AG08396 (cell line): ENCODE measurements at places on chromosomes 4 and X.

GRCh38 chr4:168677063-168677462 lies 180.2 kb downstream of the PALLD start:
- no peak for DNase-seq

DNA sequence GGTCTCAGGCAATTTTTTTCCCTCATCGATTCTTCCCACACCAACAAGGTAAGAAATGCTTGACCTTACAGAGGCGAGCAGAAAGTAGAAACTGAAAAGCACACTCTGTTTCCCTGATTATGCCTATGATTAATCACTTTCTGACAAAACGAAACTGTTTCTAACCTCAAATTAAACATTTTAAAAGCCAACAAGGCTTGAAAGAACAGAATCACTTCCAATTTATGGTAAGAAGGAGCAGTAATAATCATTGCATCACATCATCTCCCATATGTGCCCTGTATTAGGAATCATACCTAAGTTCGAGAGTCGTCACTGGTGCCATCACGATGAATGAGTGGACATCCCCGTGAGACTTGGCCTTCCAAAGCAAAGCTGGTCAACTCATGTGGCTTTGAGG lies 12.5 kb upstream of the CXCL13 start:
- DNase-seq: no peak

- DNase-seq: no peak
Observed at GRCh38 chr4:8346838-8347605, 77.5 kb downstream of the HTRA3 start.

- no peak for DNase-seq
Observed at GRCh38 chrX:30941898-30942297, 52.8 kb upstream of the TAB3 start.

DNA sequence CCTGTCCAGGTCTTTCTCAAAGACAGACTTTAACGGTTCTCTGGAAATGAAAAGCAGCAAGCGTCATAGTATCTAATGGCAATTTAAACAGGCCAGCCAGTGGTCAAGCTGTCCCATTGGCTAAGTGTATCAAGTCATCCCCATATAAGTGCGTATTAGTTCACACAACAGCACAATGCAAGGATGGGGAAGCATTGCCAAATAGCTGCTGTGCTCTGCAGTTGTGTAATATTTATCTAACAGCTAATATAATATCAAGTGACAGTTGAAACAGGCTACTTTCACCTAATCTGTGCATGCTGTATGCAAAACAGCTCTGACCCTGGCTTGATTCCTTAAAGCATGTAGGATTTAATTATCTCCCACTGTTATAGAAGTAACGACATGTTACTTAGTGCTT lies 134.8 kb upstream of the PPARGC1A start:
- DNase-seq: no peak

GRCh38 chr4:2925496-2925895 lies 37.7 kb downstream of the NOP14 start:
- no peak for DNase-seq

DNA sequence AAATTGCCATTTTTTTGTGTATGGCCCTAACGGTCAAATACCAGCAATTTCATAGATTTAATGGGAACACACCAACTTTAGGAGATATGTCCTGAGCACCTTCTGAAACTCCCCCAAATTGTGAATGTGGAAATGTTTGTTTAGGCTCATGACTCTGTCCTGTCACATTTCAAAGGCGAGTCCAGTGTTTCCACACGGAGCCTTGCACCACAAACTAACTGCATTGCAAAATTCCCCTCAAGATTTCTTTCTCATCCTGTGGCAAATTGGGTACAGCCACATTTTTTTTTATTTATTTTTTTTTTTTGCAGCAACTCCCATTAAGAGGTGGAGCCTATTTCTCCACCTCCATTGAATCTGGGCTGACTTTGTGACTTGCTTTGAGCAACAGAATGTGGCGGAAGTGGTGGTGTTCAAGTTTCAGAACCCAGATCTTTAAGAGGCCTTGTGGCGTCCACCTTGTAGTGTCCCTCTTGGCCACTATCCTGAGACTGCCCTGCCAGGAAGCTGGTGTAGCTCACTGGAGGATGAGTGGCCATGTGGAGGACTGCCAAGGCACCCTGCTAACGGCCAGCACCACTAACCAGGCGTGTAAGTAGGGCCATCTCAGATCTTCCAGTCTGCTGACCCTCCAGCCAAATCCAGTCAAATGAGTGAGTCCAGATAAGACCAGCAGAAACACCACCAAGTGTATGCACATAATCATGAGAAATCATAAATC lies 172.4 kb upstream of the SCML1 start:
- no peak for DNase-seq

DNA sequence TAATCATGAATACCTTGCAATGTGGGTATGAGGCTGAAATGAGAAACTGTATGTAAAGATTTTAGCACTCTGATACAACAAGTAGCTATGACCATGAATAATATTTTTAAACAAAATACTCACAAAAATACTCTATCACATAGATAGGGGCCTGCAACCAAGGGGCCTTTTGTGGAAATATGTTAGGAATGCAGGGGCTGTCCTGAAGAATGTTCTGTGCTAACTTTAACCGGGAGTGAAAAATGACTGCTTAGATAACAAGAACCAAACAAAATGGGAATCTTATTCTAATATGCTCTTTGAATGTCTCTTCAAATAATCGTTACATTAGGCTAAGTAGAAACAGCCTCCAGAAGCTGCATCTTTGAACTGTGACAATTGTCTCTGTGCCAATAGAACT lies 37.9 kb upstream of the GYPA start:
- DNase-seq: no peak

DNA sequence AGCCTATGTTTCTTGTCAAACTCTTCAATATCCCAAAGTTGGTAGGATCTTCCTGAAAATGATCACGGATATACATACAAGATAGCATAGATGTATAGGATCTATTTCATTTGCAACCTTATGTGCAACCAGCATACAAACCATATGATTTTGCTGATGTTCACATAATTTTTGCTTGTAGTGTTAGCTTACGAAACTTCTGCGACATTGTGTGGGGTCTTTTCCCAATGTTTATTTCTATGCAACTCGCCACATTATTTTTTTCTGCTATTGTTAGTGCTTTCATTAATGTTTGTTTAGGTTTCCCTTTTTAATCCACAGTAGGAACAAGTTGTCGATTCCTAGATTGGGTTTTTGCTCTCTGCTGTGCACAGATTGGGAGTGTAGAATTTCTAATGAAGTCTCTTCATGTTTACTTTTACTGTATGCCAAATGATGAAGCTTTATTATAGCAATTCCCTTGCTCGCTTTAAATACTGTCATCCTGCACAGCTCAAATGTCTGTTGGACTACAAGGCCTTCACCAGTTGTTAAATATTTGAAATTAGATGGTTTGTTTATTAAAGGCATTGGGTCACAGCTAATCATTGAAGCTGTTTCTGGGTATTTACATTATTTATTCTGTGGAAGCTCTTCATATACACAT lies 257.6 kb upstream of the PCDH7 start:
- no peak for DNase-seq

DNA sequence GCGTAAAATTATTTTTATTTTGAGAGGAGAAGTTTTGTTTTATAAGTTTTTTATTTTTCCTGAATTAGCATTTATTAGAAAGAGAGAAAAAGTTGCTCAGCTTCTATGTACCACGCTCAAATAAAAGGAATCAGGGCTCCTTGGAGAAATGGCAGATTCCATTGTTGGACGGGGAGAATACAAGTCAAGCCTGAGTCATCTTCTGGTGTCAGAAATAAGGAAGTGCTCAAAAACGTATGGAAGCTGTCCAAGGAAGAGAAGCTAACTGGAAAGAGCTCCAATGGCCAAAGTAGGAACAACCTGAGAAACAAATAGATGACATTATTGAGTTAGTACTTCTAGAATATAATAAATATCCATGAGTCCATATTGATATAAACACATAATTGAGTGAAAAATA lies 89.3 kb upstream of the NEIL3 start:
- DNase-seq: peak; percentile 41

GRCh38 chrX:131477498-131477897 lies 66.4 kb upstream of the OR13H1 start:
- no peak for DNase-seq

DNA sequence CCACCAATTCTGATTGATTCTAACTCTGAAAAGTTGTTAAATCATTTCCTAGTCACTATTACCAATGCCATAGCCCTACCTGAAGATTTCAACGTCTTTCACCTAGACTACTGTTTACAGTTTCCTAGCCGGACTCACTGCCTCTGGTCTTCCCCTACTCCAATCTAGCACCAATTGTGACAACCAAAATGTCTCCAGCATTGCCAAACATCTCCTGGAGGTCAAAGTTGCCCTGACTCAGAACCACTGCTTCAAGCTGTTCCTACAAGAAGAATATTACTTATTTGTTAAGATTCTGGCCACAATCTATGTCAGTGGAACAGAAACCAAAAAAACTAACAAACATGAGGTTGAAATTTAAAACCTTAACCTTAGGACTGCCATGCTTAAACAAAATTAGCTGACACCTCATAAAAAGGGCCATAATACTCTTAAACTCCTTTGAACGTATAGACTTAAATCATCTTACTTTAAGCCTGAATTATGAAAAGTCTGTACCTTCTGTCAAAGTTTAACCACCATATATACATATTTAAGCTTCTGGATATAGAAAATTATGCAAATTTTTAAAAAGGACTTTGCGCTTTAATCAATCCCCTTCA lies 2.1 kb downstream of the PDS5A start:
- DNase-seq: peak; percentile 45

DNA sequence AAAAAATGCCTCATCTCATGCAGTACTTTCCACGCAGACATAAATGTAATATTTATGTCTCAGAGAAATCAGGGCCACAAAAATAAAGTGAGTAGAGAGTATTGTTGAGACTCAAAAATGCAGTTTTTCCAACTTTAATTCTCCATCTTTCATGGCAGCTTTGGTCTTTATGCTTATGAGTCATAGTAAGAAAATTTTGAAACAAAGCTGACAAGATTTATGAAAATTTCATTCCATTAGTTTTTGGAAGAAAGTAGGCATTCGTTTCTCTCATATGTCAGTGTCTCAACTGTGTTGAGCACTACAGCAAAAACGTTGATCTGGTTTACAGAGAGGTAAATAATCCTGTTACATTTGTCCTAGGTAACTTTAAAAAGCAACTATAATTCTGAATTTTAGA lies 656.8 kb downstream of the IQCM start:
- DNase-seq: no peak

- no peak for DNase-seq
Observed at GRCh38 chrX:19616959-19617358, 101.7 kb upstream of the MAP3K15 start.

- no peak for DNase-seq
Observed at GRCh38 chrX:13088156-13088487, 43.7 kb upstream of the FAM9C start.

GRCh38 chr4:126838941-126839679 lies 793.6 kb upstream of the INTU start:
- no peak for DNase-seq

DNA sequence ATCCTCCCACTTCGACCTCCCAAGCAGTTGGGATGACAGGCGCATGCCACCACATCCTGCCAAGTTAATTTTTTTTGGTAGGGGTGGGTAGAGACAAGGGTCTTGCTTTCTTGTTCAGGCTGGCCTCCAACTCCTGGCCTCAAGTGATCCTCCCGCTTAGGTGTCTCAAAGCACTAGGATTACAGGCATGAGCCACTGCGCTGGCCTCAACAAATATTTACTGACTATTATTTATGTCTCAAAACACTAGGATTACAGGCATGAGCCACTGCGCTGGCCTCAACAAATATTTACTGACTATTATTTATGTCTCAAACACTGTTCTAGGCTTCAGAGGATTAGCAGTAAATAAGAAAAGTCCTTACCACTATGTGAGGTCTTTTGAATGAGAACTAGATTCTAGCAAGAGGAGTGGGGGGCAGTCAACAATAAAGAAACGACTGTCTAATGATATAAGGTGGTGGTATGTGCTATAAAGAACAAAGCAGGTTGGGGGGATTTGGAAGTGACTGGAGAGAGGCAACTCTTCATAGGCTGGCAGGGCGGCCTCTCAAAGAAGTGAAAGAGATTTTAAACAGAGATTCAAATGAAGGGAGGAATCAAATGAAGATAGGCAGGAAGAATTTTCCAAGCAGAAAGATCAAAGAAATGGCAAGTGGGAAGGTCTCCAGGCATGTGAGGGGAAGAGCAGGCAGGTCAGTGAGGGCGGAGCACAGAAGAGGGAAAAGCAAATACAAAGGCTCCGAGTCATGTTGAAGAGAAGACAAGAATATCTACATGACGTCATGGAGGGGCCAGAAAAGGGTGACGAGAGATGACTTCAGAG lies 12.7 kb upstream of the ACSL1 start:
- no peak for DNase-seq

DNA sequence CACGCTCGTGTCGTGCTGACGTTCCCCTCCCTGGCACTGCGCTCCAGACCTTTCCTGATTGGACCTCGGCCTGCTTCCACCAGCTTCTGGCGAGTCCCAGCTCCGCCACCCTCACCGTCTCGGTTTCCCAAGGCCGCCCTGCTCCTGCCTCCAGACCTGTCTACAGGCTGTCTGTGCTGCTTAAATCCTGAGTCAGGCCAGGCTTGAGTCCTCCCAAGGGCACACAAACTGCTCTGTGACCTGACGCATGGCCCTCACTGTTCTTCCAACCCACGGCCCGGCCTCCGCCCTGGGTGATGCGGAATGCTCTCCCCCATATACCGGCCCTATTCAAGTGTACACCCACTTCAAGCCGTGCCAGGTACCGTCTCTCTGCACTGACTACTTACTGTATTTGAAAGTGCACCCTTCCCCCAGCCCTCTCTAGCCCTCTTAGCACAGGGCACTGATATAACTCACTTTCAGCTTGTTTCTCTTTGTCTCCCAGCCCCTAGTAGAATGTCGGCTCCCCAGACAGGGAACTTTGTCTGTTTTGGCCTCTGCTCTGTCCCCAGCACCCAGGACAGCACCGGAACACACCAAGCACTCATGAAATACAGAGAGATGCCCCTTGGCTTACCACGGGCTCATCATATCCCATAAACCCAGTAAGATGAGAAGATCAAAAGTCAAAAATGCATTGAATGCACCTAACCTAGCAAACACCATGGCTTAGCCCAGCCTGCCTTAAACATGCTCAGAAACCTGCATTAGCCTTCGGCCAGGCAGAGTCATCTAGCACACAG lies 63.1 kb upstream of the AFAP1 start:
- no peak for DNase-seq

GRCh38 chrX:137166591-137166990 lies 132.8 kb upstream of the GPR101 start:
- no peak for DNase-seq

GRCh38 chr4:149605601-149606378 lies 209.9 kb downstream of the IQCM start:
- DNase-seq: no peak

- DNase-seq: no peak
Observed at GRCh38 chrX:33465137-33465536, 253.8 kb upstream of the DMD start.

DNA sequence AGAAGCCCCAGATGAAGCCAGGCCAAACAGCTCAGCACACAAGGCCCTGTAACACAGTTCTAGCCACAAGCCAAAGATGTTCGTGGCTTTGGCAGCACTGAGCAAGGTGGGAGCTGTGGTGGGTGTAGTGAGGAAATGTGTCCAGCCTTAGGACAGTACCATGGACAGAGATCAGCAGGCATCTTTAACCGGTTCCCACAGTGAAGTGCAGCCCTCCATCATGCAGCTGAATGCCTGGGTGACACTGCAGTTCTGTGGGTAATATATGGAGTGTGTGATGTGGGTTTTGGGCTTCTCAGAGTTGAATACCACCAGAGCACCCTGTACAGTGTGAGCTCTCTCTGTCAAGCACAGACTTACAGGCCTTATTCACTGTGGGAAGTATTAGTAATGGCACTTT lies 6.0 kb upstream of the NEXMIF start:
- no peak for DNase-seq
